ENCODE measurements at places on chromosomes 2 and 18.

- DNase-seq = no peak
These were observed 228.0 kb downstream of the MYT1L start for GRCh38 chr2:2102866-2103653.

DNA sequence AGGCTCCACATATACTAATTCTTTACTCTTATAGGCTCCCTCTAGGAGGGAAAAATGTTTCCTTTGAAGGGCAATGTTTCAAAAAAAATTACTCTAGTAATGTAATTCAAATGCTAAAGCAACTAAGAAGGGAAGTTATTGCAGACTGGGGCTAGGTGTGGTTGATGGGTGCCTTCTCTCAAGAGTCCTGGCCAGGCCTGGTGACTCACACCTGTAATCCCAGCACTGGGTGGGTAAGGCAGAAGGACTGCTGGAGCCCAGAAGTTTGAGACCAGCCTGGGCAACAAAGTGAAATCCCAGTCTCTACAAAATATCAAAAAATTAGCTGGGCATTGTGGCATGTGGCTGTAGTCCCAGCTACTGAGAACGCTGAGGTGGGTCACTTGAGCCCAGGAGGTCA lies 31.2 kb upstream of the CDKL4 start:
- DNase-seq = no peak

GRCh38 chr2:39395313-39395712 lies 41.8 kb downstream of the MAP4K3 start:
- no peak for DNase-seq

DNA sequence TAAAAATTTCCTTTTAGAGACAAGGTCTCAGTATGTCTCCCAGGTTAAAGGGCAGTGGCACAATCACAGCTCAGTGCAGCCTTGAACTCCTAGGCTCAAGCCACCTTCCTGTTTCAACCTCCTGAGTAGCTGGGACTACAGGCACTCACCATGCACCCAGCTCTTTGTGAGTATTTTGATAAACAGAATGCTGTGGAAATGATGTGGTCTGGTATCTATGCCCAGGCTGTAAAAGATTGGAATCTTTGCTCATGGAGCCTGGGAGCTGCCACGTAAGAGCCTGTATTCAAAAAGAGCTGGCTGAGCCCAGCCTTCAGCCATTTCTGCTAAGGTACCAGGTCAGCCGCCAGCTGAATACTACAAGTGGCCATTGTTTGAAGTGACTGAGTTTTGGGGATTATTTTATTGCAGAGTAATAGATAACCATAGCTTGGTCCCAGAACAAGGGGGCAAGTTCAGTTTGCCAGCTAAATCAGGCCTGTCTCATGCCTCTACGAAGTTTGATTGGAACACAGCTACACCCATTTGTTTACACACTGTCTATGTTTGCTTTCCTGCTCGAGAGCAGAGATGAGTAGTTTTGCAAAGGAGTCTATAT lies 21.3 kb upstream of the ARL5A start:
- DNase-seq = no peak

DNA sequence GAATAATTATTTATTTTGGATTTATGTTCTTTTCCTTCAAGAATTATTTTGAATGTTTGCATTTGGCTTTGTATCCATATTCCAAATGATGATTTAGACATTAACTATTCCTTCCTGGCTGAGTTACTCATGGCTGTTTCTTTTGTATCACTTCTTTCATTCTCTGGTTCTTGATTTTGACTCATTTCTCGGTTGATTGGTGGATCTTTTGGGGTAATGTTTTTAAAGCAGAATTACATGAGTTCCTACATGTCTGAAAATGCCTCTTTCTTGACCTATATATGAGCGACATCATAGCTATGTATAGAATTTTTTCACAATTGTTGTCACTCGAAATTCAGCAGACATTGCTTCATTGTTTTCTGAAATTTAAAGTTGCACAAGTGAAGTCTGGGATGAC lies 39.5 kb downstream of the CYP26B1 start:
- DNase-seq = no peak

DNA sequence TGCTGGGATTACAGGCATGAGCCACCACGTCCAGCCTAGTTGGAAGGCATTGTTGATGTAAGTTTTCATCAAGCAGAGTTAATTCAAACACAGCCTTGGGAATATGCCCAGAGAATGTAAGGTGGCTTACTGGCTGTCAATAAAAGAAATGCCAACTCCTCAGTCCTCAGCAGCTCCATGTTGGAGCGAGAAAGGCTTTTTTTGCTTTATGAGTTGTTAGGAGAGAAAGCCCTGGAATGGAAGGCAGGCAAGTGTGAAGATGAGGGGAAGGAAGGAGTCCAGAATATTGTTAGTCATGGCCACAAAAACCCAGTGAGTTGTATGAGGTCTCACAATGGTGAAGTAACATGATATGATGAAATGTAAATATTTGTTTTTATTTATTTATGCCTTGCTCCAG lies 57.1 kb downstream of the MAP4K4 start:
- no peak for DNase-seq

- no peak for DNase-seq
These were observed 1787.0 kb upstream of the PIK3C3 start for GRCh38 chr18:40168026-40168425.

- no peak for DNase-seq
These were observed 283.3 kb downstream of the NRXN1 start for GRCh38 chr2:50748671-50749070.

DNA sequence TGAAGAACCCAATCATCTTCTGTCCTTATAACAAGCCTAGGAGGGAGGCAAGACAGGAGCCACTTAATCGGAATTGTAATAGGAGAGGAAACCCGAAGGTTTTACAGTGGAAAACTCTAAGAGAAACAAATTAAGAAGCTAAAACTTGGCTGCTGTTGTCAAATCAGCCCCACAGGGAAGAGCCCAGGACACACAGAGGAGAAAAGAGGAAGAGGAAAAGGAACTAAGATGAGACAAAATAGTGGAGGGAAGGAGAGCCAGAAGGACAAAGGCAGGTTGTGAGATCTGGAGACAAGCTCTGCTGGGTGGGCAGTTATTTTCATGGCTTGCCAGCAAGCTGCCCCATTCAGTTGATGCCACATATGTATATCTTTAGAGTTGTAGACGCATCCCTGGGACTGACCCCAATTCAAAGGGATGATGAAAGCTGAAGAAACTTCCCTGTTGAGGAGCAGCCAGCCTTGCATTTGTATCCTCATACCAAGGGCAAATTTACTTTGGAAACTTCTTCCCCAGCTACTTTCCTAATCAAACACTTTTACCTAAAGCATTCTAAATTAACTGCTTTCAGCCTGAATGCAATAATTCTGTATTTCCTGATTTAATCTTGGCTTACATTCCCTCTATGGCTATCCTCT lies 499.8 kb upstream of the MEIS1 start:
- no peak for DNase-seq

GRCh38 chr2:132429941-132430573 lies 13.5 kb downstream of the GPR39 start:
- DNase-seq = no peak

DNA sequence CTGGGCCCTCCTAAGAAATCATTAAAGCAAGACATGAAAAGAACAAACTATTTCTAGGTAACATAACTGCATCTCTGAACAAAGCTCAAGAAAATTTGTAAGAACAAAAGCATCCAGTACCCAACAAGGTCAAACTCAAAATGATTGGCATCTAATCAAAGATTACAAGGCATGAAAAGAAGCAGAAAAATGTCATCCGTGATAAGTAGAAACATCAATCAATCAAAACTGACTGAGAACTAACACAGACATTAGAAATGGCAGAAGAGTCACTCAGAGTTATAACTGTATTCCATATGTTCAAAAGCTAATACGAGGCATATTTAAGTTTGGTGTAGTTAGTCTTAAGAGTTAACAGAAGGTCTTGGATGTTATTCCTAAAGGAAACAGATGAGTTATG lies 80.9 kb downstream of the VWA3B start:
- no peak for DNase-seq

- no peak for DNase-seq
These were observed 131.6 kb downstream of the CDH2 start for GRCh38 chr18:28045176-28045810.

- no peak for DNase-seq
These were observed 62.7 kb upstream of the NFU1 start for GRCh38 chr2:69499966-69500365.

DNA sequence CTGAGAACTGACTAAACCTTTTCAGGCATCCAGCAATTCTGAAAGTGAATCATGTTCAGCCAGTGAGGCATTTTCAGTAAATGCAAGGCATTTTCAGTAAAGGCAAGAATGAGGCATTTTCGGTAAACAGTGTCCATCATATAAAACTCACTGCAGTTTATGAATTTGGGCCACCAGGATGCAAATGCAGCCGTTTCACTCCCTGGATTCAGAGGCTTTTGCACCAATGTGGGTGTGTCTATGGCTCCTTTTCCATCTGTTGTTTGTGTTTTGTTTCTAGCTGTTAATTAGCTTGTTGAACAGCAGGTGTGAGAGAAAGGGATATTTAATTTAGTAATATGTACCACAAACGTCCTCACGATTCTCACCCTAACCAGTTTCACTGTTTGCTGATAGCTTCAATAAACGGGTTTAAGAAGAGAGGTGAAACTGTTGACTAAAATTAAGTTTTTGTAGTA lies 116.3 kb upstream of the PGAP1 start:
- no peak for DNase-seq

- DNase-seq = no peak
These were observed 57.9 kb upstream of the EPC2 start for GRCh38 chr2:148586522-148587128.

DNA sequence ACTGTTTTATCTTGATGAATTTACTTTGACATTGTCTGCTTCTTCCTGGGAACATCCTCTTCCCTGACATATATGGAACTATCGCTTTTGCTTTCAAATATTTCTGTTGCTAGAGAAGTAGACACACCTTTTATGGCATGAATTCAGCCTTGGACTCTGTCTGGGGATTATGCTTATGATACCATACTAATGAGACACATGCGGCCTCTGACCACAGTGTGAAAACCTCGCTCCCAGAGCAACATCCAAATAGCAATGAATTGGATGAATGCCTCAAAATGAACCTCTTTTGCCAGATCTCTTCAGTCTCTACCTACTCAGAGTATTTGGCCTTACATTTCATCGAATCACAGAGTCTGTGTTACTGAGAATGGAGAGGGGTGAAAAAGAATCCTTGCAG lies 70.9 kb downstream of the PIEZO2 start:
- no peak for DNase-seq

DNA sequence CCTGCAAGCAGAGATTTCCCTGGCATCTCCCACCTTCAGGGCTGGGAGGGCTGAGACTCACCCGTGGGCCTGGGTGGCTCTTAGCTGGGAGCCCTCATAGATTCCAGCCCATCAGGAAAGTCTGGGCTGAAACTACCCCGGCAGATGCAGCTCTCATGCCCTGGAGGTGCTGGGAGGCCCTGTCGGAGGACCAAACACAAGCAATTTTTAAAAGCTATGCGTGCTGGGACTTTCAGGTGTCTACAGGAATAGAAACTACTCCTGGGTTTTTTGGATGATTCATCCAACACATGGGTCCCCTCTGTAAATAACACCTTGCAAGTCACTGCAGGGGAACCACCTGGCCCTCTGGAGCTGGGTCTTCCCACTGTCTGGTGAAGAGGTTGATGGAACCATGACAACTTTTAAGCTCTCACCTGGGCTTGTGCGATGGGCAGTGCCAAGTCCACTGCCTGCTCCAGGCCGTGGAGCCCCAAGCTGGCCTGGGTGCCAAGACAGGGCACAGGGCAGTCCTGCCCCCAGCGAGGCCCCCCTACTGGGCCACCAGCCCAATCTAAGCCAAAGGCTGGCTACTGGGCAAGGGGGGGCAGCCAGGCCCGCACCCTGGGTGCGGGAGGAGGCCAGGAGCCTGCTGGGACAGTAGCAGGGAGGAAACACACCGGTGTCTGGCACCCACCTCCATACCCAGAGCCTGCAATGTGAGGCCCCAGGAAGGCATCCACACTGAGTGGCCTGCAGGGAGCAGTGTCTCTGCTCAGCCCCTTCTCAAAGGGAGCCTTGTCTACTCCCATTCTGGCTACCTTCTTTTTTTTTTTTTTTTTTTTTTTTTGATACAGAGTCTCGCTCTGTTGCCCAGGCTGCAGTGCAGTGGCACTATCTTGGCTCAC lies 1.1 kb upstream of the GPR55 start:
- DNase-seq = no peak

DNA sequence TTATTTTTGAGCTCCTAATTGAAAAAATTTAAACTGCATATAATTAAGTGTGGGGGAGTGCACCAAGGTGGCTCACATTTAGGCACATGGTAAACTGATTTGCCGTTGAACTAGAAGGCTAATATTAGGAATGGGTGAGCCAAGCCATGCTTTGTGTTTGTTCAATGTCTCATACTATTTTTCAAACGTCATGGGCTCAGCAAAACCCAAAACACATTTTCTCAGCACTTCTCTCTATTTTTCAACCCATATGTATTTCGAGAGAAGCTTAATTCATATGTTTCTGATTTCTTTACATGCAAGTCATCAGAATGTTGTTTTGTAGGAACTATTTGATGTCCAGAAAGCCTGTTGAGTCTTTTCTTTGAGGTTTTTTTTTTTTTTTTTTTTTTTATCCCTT lies 291.2 kb downstream of the TCF4 start:
- no peak for DNase-seq

DNA sequence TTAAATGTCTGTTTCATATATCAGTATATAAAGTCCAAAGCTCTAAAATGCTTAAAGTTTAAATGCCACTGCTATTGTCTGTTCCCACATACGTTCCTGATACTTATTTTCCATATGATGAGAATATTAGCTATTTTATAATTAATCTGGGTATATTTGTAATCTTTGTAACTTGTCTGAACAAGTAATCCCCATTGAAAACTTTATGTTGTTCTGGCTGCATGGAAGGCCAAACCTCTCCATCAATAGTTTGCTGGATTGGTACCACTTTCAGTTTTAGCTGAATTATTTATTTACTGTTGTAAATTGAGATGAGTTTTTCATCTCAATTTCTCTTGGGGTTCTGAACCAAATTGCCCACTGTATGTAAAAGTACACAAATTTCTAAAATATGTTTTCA lies 1.5 kb downstream of the MBD5 start:
- no peak for DNase-seq

DNA sequence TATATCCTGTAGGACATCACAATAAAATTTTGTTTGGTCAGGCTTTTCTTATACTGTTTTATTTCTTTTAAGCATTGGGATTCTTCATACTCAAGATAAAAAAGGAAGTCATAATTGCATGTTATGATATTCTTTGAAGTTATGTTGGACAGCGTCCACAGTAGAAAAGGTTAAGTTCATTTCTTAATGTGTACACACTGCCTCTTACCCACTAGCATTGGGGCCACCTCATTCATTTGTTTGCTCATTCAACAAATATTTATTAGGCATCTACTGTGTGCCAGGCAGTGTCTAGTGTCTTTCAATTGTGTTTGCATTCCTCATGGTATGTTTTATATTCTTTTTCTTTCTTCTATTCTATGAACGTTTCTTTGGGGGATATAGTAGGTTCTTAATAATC lies 70.2 kb downstream of the PTPRM start:
- DNase-seq = no peak

Data from hematopoietic multipotent progenitor cell treated with erythropoietin and hydrocortisone succinate and interleukin-3 and kit ligand, for 8 days (in vitro differentiated cells).